NCI-H2029 (cell line): ENCODE measurements at places on chromosomes 12 and 14.

DNA sequence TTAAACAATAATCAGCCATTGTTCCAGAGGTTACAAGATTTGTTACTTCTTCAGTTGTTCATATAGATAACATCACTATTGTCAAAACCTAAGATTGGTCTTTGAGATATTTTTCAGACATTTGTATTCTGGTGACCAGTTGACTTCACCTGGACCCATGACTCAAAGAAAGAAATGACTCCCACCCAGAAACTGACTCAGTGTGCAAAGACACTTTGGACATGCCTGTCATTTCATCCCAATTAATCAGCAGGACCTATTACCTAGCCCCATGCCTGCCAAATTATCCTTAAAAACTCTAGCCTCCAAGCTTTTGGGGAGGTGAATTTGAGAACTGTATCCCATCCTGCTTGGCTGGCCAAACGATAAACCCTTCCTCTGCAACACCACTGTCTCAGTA is 27.7 kb upstream of the TSPAN11 start:
- no peak for DNase-seq

DNA sequence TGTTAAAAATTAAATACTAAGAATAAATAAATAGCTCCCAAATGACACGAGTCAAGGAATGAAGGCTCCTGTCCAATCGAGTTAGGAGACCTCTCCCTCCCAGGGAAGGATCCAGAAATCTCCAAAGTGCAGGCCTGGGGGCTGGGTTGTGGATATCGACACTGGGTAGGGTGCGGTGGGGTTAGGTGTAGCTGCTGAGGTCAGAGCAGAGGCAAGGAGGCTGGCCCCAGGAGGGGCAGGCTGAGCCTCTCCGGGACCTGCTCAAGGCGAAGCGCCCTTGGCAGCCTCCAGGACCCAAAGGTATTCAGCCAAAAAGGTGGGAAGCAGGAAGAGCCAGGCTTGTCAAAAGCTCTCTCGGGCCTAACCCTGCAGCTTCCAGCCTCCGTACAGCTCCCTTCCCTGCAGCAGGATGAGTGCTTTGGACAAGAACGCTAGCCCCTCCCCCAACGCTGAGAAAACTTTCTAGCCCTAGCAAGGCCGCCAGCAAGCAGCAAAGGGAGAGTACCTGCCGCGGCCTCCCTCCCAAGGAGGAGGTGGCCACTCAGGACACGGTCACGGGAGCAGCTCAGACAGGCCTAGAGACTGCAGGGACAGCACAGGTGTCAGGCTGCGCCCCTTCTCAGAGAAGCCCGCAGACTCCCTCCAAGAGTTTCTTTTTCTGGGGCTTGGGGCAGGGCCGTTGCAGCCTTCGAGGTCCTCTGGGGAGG is 3.7 kb upstream of the PNMA1 start:
- DNase-seq = no peak

GRCh38 chr14:50773632-50774541 is 57.1 kb downstream of the NIN start:
- DNase-seq = peak; percentile 32

DNA sequence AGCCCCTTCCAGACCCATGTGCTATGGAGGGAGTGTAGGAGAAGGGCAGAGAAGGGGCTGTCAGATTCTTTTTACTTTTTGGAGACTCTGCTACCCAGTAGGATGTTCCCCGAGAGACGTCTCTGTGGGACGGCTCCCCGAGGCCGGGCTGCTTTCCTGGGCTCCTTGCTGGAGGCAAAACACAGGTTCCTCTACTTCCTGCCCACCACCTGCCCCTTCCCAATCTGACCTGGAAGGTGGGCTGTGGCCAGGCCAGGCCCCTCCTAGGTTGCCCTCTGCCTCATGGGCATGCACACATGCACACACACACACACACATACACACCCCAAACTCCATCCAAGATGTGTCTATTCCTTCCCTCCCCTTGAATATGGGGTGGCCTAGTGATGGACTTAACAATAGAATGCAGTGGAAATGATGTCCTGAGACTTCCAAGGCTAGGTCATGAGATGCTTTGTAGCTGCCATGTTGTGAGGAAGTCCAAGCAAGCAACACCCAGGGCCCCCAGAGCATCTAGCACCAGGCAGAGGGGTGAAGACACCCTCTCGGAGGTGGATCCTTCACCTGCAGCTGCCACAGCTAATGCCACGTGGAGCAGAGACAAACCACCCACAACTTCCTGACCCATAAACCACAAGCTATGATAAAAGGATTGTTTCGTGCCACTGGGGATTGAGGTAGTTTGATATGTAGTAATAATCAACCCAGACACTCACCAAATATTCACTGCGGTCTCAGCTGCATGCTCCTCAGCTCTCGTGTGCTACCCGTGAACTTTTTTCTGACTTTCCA is 1.6 kb upstream of the ASB2 start:
- DNase-seq = no peak

DNA sequence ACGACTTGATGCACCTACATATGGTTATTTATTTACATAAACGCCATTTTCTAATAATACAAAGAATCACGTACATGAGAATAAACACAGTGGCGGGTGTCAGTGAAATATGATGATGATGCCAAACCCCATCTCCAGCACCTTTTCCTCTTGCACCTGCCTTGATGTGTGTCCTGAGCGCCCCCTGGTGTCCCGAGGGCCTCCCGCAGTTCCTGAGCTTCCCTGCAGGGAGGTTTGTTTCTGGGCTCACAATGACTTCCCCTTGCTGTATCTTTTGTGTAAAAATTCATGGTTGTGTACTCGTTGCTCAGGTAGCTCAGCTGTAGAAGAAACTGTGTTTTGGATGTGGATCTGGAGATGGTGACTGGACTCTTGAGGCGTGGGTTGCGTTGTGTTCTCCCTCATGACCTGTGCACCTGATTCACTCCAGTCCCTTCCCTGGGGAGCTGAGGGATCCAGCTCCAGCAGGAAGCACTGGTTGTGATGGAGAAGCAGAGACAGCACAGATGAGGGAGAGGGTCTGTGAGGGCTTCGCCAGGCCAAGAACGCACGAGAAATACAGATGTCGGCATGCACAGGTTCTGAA is 1037.8 kb downstream of the TMEM121 start:
- peak; percentile 34 for DNase-seq
